ENCODE measurements at places on chromosomes 7 and 10.

GRCh38 chr7:28630350-28630749 is 218.0 kb downstream of the CREB5 start:
- DNase-seq: no peak

GRCh38 chr7:30931161-30931928 is 19.7 kb downstream of the AQP1 start:
- no peak for DNase-seq

DNA sequence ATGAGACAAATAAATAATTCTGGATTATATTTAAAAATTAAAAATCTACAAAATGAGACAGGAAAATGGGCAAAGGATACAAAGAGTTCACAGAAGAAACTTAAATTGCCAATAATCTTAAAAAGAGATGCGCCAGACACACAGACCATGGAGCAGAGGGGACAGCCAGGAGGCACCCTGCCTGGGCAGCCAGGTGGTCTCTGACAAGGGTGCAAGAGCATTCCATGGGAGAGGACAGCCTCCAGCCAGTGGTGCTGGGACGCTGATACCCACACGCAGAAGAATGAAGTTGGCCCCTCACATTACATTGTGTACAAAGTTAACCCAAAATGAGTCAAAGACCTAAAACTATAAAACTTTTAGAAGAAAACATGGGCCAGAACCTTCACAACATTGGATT is 106.3 kb downstream of the NKX6-2 start:
- DNase-seq: peak; percentile 11

DNA sequence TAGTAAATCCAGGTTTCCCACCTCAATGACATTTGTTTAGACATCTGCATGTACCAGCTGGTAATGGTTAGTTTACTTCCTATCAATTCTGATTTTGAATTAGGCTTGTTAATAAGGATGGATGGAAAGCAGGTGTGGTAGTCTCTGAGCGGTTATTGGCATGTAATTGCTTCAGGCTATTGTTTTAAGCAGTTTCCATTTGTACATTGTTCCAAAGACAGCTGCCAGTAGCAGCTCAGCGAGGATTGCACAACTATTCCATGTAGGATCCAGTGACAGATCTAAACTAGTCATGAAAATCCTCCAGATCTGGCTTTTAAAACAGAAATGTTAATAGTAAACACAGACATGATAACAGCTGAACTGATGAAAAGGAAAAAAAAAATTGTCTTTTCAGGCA is 436.0 kb upstream of the ADARB2 start:
- no peak for DNase-seq

- DNase-seq: peak; percentile 40
Measured at GRCh38 chr7:158252081-158252836, 335.4 kb downstream of the PTPRN2 start.

DNA sequence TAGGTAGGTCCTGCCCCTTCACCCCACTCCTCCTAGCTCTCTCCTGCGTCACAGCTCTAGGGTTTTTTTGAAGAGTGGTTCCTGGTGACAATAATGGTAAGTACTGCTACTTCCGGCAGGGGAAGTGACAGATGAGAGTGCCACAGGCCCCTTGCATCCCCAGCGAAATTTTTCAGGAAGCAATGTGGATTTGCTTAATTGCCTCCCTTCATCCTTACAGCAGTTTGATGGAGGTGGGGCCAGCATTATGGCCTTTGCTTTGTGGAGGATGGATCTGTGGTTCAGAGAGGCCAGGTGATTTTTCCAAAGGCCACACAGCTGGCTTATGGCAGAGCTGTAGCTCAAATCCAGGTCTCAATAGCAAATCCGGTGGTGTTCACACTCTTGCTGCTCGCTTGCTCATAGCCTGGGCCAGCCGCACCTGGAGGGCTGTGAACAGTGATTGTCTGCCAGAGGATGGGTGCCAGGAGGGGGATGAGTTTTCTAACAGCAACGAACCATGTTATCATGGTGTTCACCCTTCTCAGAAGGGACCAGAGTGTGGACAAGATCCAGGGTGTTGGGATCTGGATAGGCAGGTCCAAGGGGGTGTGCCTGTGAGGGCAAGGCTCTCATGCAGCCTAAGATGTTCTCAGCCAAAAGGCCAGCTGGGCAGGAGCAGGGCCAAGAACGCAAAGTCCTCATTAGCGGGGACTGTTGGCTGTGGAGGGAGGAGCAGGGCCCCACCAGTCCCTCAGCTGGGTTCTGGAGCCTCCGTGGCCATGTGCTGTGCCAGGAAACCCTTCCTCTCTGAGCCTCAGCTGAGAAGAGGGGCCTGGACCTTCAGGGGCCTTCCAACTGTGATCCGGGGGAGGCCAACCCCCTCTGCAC is 89.0 kb downstream of the EMX2 start:
- DNase-seq: no peak

DNA sequence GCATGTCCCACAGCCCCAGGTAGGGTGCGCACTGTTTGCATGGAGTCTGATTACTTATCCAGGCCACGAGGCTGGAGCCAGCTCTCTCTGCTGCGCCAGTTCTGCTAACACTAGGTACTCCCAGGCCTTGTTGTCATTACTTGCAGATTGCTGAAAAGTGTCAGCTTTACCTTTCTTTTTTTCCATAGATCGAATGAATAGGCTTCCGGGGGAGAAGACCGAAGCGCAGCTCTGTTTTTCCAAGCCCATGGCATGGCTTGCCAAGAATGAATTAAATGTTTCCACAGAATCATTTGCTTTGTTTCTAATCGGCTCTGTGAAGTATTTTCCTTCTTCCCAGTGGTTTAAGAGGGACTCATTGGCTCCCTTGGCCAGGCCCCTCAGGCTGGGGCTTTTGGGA is 285.8 kb downstream of the BMPER start:
- DNase-seq: no peak

DNA sequence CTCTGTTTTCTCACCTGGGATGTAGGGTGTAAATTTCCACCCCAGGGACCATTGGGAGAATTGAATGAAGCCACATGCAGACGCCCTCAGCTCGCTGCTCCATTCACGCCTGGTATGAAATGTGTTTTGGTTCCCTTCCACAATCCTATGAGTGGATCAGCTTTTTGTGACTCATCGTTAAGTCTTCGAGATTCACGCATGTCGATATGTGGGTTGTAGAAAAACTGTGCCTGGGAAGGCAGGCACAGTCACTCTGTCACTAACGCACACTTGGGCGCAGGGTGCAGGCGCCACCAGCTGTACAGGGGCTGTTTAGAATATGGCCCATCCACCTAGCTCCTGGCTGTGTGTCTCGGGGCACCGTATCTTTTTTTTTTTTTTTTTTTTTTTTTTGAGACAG is 64.2 kb upstream of the SH2B2 start:
- no peak for DNase-seq

DNA sequence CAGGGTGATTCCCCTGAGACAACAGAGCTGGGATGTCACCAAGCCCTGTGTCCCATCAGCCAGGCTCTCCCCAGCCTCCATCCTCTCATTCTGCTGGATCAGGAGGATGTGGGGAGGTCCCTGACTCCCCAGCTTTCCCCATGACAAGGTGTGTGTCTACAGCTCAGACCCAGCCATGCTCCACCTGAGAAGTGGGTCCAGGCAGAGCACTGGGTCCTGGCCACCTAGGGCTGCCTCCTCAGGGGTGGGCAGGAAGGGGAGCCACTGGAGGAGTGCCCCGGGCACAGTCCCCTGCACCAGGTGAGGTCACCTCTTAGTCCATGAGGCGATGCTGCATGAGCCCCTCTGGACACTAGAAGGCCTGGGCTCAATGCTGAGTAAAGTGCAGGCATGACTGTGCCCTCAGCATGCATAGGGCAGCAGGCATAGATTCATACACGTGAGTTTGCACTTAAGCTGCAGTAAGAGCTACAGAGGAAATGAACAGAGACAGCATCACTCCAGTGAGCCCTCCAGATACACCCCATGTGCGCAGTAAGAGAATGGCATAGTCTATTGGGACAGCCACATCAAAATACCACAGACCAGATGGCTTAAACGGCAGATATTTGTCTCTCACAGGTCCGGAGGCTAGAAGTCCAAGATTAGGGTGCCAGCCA is 48.3 kb downstream of the ALOX5 start:
- no peak for DNase-seq

DNA sequence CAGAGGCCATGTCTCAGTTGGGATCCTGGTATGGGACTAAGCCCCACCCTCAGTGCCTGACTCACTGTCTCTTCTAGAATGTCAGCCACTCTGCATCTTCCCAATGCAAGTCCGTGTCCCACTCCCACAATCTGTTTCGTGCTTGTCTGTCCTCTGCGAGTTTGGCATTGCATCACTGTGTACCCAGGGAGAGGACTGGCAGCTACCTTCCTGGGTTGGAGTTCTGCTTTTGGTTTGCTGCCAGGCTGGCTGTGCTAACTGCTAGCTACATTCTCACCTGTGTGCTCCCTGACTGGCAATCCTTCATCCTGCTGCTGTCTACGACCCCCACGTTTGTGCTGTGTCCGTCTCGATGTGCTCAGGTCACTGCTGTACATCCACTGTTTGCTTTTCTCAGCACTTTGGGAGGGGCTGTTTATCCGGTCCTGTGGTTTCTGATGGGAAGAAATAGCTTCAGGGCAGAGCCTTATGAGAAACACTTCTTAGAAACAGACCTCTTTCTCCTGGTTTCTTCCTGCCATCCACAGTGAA is 56.0 kb upstream of the GLI3 start:
- DNase-seq: no peak

DNA sequence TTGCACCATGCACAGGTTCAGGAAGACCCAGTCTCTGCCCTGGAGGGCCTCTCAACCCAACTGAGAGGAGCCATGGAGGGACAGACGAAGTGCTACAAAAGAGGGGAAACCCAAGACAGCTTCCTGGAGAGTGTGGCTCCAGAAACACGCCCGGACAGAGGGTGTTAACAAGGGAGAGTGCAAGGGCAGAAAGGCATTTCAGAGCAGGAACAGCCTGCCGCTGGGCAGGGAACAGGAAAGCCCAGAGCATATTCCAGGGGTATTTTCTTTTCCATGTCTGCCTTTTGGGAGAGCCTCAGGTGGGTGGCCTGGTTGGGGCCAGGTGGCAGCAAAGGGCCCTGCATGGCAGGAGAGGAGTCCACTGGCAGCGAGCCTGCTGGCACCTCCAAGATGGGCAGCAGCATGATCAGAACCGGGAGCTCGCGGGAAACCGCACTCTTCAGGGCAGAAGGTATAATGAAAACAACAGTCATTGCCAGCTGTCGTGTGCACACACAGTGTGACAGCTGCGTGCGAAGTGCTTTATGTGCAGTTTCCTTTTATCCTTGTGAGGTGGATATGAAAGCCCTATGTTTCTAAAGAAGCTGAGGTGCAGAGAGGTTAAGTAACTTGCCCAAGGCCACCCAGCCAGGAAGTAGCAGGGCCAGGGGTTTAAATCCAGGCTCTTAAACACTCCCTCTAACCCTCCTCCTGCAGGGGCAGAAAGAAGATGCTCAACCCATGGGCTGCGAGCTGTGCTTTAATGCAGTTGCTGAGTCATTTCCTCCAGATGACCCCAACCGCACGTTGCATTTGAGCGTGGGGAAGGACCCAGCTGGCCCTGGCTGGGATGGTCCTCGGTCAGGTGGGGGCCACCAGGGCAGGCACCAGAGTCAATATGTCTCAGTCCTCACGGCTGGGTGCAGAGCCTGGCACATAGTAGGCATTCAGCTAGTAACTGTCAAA is 128.6 kb downstream of the OAT start:
- peak; percentile 70 for DNase-seq

DNA sequence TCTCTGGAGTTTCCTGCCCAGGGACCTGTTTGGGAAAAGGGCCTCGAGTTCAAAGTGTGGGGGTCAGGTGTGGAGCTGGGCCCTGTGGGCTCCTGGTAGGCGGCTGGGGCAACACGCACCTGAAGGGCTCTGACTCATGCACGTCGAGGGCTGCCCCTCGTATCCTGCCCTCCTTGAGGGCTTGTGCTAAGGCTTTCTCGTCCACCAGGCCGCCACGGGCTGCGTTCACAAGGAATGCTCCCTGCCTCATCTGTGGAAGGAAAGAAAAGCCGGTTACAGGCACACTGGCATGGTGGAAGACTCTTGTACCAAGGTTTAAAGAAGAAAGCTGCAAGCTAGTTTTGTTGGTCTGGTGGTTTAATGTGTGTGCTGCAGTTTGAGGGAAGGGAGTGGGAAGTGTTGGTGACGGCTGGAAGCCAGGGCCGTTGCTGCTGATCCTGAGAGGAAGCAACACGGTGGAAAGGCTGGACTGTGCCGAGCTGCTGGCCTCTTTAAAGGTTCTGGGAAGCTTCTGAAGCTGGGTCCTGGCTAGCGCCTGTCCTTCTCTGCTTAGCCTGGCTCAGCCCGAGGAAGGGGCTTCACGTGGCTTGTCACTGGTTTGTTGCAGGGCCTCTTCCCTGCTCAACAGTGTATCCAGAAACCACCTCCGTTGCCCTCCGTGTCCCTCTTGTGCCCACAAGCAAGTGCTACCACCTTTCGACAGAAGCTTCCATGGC is 52.0 kb downstream of the ZRANB1 start:
- peak; percentile 70 for DNase-seq

GRCh38 chr10:126851414-126852108 is 53.7 kb upstream of the DOCK1 start:
- peak; percentile 24 for DNase-seq

DNA sequence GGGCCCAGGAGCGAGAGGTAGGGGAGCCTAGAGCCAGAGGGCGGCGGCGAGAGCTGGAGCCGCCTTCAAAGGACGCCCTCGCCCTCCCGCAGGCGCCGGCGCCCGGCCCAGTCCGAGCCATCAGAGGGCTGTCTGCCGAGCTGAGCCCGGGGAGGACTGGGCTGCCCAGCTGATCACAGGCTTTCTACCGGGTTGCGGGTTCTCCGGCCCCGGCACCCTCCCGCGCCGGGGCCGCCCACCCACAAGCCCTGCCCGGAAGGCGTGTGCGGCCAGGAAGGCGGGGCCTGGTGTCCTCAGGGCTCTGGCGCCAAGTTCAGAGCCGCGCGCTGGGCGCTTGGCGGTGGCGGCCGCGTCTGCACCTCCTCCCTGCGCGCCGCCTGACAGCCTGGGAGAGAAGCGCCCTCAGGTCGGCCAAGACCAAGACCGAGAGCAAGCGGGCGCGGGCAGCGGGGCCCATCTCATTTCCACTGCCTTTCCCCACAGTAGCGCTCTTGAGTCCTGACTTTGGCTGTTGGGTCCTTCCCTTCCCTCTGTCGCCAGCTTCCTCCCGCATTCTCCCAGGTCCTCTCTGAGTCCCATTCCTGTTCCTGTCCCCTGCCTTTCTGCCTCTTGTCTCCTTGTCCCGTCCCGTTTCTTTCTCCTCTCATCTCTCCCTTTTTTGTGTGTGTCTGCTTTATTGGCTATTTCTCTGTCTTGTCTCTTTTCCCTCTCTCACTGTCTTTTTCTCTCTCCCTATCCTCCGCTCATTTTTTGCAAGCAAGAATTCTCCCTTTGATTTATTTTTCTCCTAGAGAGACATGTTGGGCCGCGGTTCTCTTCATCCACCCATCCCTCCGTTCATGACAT is 60.6 kb upstream of the MSMB start:
- DNase-seq: no peak
